ENCODE measurements at places on chromosomes 7 and 10.
A peak's percentile ranks its signal among the peaks of the same experiment; 100 is the strongest.

- DNase-seq = no peak
Measured at GRCh38 chr7:158034571-158034970, 553.1 kb downstream of the PTPRN2 start.

DNA sequence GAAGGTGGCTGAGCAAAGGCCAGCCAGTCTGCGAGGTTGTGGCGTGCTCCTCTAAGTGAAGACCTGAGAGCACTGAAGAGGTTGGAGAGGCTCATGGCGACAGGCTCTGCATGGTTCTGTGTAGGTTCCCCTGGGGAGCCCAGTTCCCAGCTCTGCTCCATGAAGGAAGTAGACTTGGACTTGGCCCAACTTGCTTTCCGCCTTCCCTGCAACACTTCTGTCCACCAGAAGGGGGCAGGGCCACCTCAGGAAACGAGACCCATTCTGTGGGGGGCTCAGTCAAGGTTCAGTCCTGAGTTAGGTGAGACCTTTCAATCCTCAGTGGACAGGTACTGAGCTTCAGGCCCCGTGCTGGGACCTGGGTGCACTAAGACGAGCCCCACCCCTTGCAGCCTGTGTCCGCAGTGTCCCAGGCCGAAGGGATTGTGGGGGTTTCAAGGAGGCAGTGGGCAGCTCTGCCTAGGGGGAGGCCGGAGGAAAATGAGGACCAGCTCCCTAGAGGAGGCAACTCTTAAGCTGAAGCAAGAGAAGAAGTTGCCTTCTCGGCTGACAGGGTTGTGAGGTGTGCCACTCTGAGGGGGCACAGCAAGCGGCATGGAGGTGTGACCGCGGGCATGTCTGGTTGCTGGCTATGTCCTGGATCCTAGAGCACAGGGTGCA is 15.0 kb upstream of the PCBD1 start:
- DNase-seq = peak; percentile 16

GRCh38 chr10:71860243-71861029 is 9.4 kb upstream of the PSAP start:
- no peak for DNase-seq

DNA sequence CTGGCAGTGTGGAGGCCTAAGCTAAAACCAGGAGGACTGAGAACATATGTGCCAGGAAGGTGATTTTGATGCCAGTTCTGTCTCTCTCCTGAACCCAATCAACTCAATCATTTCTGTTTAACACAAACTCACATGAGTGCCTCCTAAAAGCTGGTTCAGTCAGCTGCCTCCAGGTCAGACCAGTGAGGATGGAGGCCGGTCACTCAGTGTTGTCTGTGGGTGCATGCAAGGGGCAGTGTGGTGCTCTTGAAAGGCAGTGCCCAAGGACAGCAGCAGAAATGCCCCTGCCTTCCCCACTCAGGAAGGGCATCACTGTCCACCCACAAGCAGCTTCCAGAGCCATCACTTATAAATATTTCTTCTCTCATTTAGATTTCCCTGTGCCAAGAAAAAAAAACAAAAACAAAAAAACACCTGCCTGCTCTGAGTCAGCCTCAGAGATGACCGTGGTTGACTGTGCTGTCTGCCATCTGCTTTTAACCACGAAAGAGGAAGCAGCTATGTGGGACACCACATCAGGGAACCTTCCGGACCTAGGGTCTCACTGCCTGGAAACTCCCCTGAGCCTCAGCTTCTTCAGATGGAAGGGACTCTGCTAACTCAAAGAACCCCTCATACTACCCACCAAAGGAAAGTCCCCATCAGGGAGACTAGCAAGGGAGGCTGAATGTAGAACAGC is 39.1 kb downstream of the VOPP1 start:
- peak; percentile 64 for DNase-seq

- DNase-seq = no peak
Measured at GRCh38 chr7:48301201-48301600, 129.9 kb downstream of the ABCA13 start.

DNA sequence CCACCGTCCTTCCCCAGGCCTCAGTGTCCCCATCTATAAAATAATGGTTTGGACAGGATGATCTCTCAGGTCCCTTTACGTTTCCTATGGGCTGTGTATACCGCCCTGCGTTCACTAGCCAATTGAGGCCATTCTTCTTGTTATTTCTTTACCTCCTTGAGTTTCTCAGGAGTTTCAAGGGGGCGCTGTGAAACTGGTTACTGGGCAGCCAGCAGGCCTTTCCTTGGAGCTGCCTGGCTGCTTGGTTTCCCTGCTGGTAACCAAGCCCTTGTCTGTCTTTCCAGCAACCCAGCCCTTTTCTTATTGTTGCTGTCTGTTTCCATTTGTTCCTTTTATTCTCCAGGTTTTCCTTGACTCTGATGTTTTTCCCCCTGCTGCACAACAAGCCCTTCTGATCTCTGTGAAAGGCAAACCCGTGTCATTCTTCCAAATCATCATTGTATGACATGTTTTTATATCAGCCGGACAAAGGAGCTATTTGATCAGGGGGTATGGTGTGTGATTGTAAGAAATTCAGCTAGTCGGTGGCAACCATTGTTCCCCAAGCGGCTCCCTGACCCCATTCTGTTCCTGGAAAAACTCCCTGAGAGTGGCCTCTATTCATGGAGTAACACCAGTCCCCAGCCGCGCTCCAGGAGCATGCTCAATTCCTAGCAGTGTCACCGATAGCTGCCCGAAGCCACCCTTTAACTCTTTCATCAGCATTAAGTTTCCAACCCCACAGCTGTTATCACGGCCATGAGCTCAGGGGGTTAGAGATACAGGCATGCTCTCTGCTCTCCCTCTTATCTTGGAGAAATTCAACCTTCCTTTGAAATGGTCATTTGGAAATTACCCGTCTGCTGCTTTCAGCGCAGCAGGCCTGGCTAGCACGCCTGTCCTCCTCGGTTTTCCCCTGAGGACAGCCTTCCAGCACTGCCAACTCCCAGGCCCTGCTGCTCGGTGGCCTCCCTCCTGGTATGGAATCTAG is 26.6 kb downstream of the FGF8 start:
- DNase-seq = no peak

DNA sequence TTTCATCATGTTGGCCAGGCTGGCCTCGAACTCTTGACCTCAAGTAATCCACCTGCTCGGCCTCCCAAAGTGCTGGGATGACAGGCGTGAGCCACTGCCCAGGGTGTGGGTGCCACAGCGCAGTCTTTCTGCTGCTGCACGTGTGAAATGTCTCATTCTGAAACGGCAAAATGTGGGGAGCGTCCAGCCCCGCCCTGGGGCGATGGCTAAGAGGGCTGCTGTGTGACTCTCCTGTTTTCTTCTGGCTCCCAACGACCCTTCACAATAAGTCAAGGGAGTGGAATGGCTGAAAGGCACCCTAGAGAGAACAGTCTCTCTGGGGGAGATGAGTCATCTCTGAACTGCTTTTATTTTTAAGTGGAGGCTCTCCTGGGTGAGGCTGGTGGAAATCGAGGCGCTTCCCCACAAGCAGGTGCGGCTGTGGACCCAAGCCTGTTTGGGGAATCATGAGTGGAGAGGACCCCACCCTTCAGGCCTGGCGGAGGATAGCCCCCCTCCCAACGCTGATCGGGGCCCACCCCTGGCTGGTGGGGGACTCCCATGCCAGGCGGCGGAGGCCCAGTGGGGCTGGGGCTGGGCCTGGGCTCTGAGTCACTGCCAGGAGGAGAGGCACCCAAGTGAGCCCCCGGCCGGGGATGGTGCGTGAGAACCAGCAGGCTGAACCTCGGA is 18.0 kb downstream of the ADAP1 start:
- DNase-seq = no peak

- no peak for DNase-seq
Measured at GRCh38 chr7:138115047-138115446, 38.8 kb downstream of the AKR1D1 start.

DNA sequence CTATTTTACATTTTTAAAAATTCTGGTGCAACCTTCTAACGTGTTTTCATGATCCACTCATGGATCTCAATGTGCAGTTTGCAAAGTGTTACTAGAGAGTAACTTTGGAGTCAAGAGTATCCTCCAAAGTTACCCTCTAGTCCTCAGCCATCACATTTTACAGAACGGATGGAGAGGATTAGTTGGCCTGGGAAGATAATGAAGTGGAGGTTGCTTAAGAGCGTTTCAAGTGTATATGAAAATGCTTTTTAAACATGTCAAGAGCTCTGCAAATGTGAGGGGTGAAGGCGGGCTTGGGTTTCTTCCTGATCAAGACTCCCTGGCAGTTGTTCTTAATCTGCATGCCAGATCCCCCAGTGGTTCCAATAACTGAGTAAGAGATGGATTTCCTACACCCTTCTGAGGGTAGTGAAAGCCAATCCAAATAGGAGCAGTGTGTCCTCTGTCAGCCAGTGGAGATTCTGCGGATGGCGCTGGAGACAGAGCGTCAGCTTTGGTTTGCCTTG is 299.4 kb upstream of the NPVF start:
- DNase-seq = no peak

DNA sequence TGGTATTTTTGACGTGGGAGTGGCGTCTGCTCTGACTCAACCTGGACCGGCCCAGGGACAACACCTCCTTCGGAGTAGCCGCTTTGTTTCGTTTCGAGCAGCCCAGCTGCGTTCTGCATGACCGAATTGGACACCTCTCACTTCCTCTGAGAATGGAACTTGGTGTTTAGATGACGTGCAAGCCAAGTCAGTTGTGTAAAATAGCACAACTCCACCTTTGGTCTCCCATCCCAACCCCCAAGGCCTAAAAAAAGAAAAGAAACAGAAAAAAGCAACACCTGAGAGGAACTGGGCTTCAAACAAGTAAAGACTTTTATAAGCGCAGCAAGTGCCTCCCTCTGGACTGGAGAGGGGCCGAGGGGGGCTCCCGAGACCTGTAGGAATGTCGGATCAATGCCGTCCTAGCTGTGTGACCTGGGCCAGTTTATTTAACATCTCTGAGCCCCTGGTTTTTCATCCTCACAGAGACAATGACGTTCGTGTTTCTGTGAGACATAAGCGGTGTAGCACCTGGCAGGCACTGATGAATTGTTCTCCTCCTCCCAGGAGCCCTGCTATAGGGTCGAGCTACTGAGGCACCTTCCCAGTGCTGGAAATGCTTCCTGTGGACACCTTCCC is 52.0 kb upstream of the SMNDC1 start:
- DNase-seq = peak; percentile 57

DNA sequence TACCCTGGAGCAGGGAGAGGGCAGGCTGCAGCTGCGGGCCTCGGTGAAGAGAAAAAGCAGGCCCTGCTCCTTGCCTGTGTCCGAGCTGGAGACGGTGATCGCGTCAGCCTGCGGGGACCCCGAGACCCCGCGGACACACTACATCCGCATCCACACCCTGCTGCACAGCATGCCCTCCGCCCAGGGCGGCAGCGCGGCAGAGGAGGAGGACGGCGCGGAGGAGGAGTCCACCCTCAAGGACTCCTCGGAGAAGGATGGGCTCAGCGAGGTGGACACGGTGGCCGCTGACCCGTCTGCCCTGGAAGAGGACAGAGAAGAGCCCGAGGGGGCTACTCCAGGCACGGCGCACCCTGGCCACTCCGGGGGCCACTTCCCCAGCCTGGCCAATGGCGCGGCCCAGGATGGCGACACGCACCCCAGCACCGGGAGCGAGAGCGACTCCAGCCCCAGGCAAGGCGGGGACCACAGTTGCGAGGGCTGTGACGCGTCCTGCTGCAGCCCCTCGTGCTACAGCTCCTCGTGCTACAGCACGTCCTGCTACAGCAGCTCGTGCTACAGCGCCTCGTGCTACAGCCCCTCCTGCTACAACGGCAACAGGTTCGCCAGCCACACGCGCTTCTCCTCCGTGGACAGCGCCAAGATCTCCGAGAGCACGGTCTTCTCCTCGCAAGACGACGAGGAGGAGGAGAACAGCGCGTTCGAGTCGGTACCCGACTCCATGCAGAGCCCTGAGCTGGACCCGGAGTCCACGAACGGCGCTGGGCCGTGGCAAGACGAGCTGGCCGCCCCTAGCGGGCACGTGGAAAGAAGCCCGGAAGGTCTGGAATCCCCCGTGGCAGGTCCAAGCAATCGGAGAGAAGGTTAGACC is 138.0 kb upstream of the STK17A start:
- no peak for DNase-seq

DNA sequence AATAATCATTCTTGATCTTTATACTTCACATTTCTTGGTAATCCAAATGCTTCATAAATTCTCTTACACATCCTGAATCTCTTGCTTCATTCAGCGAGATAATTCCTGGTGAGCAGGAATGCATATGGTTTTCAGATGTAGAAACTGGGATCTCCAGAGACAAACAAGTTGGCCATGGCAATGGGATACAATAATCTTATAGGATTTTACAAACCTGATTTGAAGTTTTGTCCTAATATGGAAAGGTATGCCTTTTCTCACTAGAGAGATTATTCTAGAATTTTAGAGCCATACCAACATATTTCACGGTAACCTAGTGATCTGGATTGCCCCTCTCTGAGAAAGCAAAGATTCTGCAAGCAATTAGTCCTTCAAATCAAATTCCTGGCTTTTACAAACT is 13.1 kb upstream of the TRDMT1 start:
- DNase-seq = no peak

- no peak for DNase-seq
Measured at GRCh38 chr7:106418094-106418493, 133.3 kb upstream of the NAMPT start.

DNA sequence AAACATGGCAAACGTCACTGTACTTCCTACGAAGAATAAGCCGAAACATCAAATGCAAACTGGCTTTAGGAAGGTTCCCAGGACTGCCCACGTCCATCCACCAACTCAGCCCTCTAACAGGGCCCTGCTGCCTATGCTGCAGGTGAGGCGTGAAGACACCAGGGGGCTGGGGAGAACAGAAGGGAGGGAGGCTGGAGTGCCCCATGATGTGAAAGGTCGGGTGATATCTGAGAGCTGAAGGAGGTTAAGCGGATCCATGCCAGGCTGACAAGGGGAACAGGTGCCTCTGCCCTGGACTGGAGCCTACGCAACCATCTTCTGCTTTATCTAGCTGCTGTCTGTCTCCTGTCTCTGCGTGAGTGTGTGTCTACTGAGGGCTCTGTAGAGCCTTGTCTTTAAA is 40.2 kb upstream of the ATP6V0A4 start:
- no peak for DNase-seq

DNA sequence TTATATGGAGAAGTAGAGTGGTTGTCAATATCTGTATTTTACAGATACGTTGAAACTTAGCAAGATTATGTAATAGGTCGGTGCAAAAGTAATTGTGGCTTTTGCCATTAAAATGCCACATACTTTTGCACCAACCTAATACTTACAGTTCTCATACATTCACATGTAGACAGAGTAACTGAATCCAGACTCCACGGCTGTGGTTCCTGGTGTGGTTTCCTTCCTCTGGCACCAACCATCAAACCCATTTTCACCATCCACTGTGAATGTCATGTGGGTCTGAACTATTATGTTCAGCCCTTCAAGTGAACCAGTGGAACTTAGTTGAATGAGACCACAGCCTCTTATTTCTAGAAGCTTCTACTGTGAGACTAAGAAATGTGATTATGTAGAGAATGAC is 31.5 kb upstream of the SLIT1 start:
- DNase-seq = no peak
